ENCODE measurements at places on chromosomes 2 and 18.

- DNase-seq, result peak; percentile 5
Measured at GRCh38 chr2:46097714-46098480, 199.3 kb upstream of the EPAS1 start.

- DNase-seq, result no peak
Measured at GRCh38 chr2:109497911-109498870, 115.6 kb downstream of the SEPTIN10 start.

DNA sequence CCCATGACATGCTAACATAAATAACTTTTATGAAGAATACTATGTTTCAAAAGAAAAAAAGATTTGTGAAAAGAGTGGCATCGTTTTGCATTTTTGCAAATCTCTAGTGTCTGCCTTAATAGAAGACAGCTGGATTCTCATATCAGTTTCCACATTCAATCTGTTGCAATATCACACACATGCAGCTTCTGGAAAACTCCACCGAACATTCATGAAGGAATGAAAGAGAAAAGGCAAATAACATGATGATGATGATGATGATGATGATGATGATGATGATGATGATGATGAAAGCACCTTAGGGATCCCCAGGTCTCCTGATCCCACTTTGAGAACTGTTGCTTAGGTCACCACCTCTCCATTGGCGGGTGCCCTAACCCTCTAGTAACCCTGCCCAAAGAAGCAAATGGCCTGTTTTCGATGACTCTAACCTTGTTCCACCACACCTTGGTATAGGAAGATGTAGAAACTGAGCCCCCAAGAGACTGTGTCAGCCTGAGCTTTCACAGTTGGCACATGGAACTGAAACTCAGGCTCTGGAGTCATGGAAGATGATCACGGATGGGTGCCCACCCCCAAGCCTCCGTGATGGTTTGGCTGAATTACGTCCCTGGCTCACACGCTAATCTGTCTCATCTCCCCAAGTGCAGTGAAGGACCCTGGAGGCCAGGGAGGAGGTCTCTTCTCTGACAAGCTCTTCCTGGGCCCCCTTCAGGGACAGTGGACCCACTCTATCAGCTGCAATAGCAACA is 80.1 kb upstream of the SMAD7 start:
- no peak for DNase-seq

GRCh38 chr2:216695401-216695821 is at the start of gene IGFBP5:
TSS of gene IGFBP5 (minus strand) at chr2:216695549. CDS start at chr2:216694775, 774 bp downstream.
- peak; percentile 55 for DNase-seq

- DNase-seq, result no peak
Measured at GRCh38 chr18:48672671-48673340, 134.0 kb downstream of the CTIF start.

DNA sequence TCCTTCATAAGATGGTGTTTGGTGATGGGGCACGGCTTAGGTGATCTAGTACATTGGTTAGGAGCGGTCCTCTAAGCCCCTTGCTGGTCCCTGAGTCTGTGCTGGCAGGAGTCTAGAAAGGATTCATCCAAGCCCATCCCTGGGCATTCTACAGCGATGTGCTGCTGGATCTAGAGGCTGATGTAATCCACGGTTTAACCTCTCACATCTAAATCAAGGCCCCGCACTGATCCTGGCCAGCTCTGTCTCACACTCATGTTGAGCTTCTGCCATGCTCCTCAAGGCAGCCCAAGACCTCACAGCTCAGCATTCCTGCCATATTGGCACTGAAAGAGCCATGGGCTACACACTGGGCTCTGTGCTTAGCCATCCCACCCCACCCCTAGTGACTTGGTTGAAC is 664.8 kb downstream of the STK39 start:
- DNase-seq, result no peak

DNA sequence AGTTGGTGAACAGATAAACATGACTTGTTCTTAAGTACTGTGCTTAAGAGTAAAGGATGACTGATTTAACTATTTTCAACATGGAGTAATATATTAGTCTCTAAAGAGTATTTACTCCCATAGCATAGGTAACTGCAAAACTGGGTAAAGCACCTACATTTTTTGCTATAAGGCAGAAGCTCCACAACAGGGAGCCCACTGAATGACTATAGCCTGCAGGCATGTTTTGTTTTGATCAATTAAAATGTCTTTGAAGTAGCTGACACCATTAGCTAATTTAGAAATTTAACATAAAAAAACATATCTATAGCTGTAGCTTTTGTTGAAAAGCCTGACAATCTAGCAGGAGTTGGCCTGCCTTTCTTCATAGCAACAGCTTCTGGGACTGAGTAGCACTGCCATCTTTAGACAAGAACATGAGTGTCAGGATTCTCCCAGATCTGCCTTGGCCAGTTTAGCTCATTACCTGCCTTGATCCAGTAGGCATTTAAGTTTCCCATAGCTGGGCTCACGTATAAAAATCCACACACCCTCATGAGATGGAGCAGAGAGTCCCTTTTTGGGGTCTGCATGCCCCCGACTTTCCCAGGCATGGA is 1935.1 kb upstream of the PIK3C3 start:
- DNase-seq, result peak; percentile 17

GRCh38 chr18:44733069-44733753 is 52.5 kb downstream of the SETBP1 start:
- DNase-seq, result peak; percentile 83

DNA sequence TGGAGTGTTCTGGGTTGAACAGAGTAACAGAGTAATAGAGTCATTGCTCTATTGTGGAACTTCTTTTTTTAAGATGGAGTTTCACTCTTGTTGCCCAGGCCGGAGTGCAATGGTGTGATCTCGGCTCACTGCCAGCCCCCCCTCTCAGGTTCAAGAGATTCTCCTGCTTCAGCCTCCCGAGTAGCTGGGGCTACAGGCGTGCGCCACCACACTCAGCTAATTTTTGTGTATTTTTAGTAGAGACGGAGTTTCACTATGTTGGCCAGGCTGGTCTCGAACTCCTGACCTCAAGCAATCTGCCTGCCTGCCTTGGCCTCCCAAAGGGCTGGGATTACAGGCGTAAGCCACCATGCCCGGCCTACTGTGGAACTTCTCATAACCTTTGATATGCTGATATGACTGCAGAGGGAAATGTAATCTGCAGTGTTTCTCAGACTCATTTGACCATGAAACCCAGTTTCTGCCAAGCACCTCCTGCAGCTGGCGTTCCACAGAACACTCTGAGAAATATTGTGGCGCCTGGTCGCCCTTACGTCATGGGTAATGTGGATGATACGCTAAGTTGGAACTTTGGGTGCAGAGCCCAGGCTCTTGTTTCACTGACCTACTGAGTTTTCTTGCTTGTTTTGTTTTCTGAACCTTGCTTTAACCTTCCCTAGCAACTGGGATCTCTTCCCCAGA is 213.8 kb downstream of the BCL2 start:
- DNase-seq, result no peak

DNA sequence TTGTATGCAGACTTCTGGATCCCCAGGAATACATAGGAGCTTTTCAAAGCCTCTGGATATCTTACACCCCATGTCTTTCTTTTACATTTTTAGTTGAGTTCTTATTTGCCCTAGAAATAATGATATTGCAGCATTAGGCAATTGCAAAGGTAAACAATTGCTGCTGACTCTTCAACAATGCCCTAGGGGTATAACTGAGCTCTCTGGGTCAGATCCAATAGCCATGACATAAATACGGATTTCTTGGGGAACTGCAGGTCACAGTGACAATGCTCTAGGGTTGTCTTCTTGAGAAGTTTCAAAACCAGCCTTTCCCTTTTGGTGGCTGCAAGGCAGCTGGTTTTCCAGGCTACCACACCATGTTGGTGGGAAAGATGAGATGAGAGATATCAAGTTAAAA is 16.5 kb upstream of the OR6B3 start:
- no peak for DNase-seq

- peak; percentile 24 for DNase-seq
Measured at GRCh38 chr18:45284174-45284573, 331.1 kb upstream of the SLC14A2 start.

GRCh38 chr2:218876562-218877219 is 4.0 kb upstream of the WNT10A start:
- DNase-seq, result peak; percentile 88

DNA sequence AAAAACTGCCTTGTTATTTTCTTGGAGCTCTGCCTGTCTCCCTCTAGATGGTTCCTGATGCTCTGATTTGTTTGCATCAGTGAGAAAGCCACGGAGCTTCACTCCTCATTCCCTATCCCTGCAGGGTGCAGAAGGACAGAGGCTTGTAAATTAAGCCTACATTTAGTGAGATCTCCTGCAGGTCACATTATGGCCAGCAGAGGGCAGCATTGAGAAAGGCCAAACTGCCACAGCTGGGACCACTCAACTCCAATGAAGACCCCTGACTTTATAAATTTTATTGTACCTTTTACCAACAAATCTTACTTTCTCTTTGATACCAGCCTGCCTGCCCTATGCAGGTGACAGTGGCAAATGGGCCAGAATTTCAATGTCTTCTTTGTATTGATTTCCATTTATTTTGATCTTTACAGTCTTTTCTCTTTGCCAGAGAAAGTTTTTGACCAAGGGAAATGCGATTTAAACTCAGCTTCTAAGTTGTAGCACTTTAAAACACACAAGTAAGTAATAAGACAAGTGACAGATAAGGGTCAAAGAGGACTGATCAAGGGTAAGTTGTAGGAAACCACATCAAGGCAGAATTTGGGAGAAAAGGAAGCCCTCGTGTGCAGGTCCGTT is 1029.1 kb upstream of the KLHL29 start:
- DNase-seq, result peak; percentile 73

- no peak for DNase-seq
Measured at GRCh38 chr2:69145204-69145603, 132.2 kb downstream of the ANTXR1 start.

DNA sequence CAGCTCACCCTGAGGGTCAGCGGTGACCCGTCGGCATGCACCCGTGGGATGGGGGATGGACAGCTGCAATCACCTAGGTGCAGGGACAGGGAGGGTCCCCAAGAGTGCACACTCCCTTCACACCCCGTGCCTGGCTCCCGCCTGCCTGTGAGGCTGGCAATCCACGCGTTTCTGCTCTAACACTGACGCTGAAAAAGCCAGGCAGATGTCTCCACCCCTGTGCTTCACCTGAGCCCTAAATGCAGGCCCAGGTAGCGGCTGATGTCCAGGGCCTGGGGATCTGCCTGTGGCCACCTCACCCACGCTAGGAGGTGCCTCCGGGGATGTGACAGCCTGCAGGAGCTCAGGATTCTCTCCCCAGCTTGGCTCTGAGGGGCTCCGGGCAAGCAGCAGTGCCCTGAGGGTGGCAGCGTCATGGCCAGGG is 212.0 kb upstream of the SALL3 start:
- DNase-seq, result no peak

- no peak for DNase-seq
Measured at GRCh38 chr2:217568289-217568971, 434.4 kb downstream of the TNS1 start.

GRCh38 chr2:233385489-233386044 is 31.3 kb downstream of the DGKD start:
- peak; percentile 29 for DNase-seq

DNA sequence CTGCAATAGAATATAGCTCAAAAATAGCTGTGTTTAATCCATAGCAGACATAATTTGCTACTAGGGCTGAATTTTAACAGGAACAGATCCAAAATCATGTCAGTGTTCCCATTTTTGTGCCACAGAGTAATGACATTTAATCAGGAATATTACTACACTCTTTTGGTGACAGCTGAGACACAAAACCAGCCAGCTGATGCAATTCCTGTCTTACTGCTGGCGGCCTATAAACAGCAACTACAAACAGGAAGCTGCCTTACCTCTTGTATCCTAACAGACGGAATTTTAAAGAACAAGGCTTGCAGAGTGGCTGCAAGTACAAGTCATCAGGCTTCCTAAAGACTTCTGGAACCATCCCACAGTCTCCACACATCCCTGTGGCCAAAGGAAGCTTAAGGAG is 218.1 kb downstream of the ZNF521 start:
- peak; percentile 19 for DNase-seq

DNA sequence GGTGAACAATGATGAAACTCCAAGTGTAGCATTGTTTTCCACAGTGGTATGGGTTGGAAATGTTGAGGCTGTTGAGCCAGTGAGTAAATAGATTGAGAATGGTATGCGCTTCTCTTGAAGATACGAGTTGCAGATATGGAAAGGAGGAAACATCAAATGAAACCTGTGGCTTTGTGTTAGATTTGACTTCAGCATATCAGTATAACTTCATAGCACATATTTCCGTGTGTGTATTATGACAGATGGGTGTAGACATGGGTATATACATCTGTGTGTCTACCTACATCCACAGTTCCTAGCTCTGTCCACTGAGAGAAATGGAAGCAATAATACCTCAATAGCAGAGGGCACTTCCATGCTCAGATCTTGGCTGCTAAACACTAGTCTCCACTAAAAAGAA is 8.0 kb downstream of the SNED1 start:
- no peak for DNase-seq

- DNase-seq, result peak; percentile 54
Measured at GRCh38 chr18:68991286-68991685, 193.4 kb downstream of the CCDC102B start.

DNA sequence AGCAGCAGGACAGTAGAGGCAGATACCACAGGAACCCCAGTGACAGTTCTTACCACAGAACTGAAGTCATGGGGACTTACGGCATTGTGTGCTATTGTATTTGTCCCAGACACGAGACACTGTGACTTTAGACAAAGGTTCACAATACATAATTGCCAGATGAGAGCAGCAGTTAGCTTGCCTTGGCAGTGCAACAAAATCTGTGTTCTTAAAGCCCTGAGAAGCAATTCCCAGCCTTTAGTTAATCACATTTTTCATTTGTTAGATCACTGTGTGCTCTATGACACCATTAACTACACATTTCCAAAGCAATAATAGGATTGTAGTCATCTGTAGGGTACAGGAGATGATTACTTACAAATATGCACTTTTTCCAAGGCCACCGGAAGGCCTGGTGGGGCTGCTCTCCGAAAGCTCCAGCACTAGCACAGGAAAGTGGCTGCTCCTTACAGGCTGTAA is 97.5 kb upstream of the LDLRAD4 start:
- DNase-seq, result no peak

GRCh38 chr2:174035981-174036742 is 71.0 kb upstream of the SP3 start:
- DNase-seq, result peak; percentile 20

GRCh38 chr18:47448956-47449355 is 197.5 kb upstream of the SKOR2 start:
- no peak for DNase-seq

DNA sequence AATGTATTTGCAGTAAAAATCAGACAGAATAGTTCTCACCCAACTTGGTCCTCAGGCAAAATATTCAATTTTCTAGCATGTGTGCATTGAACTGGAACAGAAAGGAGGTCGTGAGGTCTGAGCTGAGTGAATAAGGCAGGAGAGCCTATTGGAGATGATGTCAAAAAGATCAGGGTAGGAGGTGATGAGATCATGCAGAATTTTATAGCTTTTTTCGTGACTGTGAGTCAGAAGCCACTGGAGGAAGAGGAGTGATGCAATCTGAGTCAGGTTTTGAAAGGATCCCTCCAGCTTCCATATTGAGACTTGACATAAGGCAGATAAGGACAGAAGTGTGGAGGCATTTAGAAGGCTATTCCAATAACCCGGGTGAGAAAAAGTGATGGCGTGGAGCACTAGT is 299.5 kb upstream of the SOX11 start:
- peak; percentile 30 for DNase-seq

DNA sequence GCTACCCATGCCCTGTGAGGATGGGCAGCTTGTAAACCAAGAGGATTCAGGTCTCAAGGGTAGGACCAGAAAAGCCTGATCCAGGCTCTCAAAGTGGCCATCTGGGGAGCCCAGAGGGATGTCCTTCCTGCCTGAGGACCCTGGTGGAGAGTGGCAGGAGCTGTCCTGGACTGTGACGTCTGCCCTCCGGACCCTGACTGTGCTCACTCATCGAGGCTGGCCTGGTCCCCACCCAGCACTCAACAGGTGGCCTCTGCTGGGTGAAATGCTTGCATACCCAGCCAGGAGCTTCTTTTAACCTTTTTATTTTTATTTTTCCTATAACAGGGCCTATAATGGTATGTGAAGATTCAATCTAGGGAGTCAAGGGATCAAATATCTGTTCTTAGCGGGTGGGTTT is 24.5 kb downstream of the CREG2 start:
- DNase-seq, result no peak
